Astrocyte (in vitro differentiated cells and primary cell): ENCODE measurements at places on chromosomes 1 and 21. TPM values are rescaled to one million over a fixed set of nuclear protein-coding genes. Genes with fewer than 3 reads are reported as not detected.

Gene TAS1R1
- not detected in 2 replicates for total RNA-seq

Gene SNAPIN
- 27.4 and 31.3 TPM in 2 replicates for total RNA-seq

DNA sequence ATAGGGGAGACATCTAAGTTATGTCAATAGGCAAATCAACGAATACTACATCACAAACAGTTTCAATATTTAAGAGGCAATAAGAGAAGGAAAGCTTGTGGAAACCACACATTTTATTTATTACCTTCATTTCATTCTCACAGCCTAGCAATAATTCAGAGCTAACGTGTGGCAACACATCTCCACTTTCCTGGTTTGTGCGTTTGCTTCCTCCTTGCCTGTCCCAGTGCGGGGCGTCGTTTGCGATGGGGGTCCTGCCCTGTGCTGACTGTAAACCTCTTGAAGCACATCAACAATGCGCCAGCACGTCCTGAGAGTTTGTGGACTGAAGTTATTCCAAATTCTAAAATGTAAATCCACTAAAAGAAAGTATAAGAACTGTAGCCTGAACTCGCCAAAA, 14.4 kb upstream of the VPS26C start:
- no peak for DNase-seq

DNA sequence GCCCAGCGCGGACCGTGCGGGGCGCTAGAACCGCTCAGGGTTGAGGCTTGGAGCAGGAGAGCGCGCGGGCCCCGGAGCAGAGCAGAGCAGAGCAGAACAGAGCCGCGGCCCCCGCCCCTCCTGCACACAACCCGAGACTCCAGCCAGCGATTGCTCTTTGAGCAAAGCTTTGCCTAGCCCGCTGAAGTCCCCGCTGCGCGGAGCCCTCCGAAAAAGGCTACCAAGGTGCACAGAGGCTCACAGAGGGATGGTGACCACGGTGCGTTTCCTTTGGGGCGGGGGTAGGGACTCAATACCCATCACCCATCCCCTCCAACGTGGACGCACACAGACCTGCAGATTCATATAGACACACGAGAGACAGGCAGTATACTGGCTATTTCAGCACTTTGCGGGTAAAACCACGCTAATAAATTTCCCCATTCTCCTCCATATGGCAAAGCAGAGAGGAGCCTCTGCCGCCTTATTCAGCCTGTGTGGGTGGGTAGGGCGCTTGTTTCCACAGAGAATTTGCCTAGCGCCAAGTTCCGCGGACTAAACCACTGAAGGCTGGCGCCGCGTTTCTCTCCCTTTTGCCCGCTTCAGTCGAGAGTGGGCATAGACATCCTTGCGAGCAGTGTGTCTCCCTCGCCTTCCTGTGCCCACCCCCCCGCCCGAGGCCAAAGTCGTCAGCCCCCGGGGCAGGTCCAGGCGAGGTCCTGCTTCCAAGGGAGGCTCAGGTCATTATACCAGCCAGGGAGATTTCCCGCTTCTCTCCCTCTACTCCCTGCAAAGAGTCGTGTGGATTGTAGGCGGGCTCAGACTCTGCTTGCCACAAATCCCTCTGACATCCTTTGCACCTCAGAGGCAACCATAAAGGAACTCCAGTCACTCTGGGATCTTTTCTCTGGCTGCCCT, 8.5 kb downstream of the HLX start:
- DNase-seq: no peak

- no peak for DNase-seq
Observed at GRCh38 chr1:22536506-22536905, 26.8 kb upstream of the EPHA8 start.

GRCh38 chr1:238664139-238664538, 722.2 kb upstream of the CHRM3 start:
- DNase-seq: no peak

- DNase-seq: no peak
Observed at GRCh38 chr1:216238844-216239243, 184.4 kb downstream of the USH2A start.

DNA sequence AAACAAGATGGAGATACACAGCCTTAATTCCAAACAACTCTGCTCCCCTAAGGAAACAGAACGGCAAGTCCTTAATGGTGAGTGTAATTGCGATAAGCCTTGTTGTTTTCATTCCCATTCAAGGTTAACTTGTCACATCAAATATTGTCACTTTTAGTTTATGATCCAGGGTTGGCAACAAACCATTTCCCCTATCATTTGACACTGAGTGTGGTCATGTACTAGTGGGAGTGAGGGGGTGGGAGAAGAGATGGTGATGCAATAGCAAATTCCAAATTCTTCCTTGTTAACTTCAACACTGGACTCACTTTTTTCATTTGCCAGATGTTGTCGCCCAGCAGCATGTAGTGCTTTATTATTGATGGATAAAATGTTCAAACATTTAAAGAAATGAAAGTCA, 140.4 kb downstream of the ZNF326 start:
- DNase-seq: no peak

GRCh38 chr1:17204546-17205440, at the start of gene PADI1:
Gene PADI1 (plus strand): TSS chr1:17205128. CDS start chr1:17205218, 90 bp downstream.
- DNase-seq: no peak

DNA sequence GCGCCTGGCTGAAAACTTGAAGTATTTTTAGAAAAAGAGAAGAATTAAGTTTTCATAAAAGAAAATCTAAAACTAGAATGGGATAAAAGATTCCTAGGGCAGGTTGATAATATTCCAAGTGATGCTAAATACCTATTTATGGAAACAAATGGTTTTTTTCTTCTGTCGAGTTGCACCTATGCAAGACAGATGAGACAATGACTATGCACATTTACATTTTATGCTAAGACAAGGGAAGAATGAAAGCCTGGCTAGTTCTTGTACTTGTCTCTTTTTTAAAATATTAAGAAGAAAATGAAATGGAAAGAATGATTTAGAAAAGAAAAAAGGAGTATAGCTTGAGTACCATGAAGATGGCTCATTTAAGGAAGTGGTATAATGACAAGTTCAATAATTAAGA, 24.4 kb upstream of the USP24 start:
- DNase-seq: no peak

- DNase-seq: no peak
Observed at GRCh38 chr1:30318413-30318812, 405.0 kb downstream of the MATN1 start.

DNA sequence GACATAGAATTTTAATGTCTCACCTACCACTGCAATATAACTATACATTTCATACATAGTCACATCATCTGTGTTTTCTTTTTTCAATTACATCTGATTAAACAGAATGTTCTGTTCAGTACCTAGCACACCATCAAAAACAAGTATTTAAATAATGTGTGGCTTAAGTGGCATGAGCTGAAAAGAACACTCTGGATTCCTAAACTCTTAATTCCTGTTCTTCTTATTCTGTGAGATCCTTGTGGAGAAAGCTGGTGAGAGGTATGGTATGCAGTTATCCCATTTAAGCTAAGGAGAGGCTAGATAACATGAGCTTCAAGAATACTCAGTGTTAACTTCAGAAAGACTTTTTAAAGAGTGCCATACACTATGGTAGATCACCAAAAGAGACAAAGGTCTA, 5.5 kb downstream of the TP53BP2 start:
- no peak for DNase-seq

DNA sequence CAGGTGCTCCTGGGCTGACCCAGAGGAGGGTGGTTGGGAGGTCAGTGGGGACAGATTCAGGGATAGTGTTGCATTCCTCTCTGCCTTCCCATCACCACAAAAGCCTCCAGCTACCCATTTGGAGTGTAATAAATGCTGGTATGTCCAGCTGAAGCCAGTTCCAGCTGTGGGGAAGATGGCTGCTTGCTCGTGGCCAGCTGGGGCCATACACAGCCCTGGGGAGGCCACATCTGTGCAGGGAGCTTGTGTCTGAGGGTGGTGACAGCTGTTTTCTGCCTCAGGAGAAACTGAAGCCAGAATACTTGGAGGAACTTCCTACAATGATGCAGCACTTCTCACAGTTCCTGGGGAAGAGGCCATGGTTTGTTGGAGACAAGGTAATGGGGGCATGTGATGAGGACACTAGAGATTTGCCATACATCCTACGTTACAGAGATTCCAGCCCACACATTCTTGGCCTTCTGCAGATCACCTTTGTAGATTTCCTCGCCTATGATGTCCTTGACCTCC, 2.7 kb downstream of the GSTM4 start:
- DNase-seq: no peak

- DNase-seq: peak; percentile 91
Observed at GRCh38 chr1:111690306-111690617, 48.9 kb downstream of the INKA2 start.

GRCh38 chr1:201840055-201840454, 11.1 kb downstream of the IPO9 start:
- no peak for DNase-seq

DNA sequence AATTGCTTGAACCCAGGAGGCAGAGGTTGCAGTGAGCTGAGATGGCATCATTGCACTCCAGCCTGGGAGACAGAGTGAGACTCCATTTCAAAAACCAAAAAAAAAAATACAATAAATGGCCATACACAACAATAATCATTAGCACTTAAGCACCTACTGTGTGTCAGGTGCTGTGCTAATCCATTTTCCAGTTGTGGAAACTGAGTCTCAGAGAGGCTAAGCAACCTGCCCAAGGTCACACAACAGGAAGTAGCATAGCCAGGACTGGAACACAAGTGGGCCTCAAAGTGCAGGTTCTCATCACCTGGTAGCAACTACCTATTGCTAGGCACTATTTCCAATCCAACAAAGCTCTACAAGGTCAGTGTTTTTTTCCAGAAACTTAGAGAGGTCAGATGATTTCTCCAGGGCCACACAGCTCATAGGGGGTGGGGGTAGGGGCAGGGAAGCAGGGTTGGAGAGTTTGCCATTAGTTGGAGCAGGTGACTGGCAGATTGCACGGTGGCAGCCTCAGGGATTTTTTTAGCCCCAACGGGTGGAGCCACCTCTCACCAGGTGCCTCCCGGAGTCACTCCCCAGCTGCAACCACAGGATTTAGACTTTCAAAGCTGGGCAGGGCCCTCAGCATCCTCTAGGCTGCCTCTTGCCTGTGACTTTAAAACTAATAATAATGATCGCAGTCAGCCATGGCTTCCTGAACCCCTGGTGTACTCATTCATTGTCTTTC, 52.5 kb upstream of the ID3 start:
- DNase-seq: no peak
